ENCODE measurements at places on chromosomes 3 and 15.
A peak's percentile ranks its signal among the peaks of the same experiment; 100 is the strongest.

- DNase-seq, result no peak
These were observed 24.1 kb upstream of the ARHGEF3 start for GRCh38 chr3:56825567-56826438.

DNA sequence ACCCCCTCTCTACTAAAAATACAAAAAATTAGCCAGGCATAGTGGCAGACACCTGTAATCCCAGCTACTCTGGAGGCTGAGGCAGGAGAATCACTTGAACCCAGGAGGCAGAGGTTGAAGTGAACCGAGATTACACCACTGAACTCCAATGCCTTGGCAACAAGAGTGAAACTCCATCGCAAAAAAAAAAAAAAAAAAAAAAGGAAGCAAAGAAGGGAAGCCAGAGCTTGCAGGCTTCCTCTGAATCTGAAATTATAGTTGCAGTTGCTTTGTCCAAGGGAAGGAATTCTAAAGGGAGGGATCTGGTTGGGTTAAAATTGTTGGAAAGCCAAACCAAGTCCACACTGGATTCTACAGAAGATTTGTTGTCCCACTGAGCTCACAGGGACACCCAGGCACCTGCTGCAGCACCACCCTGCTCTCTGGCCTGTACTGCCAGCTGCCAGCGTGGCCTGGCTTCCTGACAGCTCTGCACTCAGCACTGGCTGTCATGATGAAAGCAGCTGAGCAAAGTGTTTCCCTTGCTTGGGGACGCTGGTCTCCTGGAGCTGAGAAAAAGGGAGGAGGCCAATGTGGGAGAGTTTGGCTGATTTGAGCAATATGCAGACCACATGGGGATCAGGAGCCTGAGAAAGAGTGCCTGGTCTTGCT is 88.8 kb upstream of the HES1 start:
- DNase-seq, result no peak

DNA sequence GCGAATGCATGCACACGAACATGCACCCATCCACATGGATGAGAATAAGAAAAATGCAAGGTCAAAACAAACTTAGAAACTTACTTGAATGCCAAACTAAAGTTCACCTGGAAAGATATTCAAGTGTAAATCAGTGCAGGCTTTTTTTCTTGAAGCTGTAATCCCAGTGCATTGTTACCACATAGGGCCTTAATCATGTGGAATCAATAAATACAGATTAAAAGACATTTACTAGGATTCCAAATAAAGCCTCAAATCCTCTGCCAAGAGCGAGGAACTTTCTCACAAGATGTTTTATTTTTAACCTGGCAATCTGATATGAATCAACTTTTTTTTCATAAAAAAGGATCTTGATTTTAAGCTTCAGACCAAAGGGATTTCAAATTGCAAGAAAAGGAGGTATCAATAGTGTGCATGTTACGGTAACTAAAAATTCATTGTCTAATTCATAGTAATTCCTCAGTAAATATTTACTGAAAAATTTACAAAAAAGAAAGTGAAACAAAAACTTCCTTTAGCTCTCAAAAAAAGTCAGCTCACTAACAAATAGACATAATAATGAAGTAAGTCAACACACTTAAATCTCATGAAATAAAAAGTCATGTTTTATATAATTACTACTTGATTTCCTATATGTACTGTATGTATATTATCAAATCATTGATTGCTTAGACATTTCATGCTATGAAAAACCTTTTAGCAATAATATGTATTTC is 978.6 kb downstream of the PLOD2 start:
- DNase-seq, result no peak

- no peak for DNase-seq
These were observed 65.9 kb upstream of the RPL32 start for GRCh38 chr3:12907296-12907695.

DNA sequence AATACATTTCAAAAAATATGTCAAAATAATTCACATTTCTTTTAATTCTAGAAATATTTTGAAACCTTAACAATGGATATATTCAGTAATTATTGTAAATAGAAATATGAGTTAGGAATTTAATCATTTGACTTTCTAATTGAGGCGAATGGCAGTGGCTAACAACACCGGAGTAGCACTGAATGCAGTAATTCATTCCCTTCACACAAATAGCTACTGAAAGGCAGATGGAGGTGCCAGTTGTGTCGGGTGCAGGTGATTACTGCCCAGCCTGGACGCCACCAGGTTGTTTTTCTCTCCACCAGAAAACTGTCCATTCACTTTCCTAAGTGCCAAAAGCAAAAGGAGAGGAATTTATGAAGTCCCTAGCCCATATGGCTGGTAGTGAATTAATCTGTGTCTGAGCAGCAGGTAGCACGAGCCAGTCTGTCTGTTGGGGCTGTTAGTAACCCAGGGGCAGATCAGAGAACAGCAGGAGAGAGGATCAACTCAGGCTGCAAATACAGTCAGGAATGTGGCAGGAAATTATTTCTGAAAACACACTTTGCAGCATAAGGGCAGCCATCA is 79.3 kb upstream of the GMNC start:
- DNase-seq, result no peak

GRCh38 chr3:14761121-14761672 is 57.6 kb upstream of the FGD5 start:
- no peak for DNase-seq

- peak; percentile 31 for DNase-seq
These were observed 84.1 kb upstream of the HACD2 start for GRCh38 chr3:123668906-123669305.

DNA sequence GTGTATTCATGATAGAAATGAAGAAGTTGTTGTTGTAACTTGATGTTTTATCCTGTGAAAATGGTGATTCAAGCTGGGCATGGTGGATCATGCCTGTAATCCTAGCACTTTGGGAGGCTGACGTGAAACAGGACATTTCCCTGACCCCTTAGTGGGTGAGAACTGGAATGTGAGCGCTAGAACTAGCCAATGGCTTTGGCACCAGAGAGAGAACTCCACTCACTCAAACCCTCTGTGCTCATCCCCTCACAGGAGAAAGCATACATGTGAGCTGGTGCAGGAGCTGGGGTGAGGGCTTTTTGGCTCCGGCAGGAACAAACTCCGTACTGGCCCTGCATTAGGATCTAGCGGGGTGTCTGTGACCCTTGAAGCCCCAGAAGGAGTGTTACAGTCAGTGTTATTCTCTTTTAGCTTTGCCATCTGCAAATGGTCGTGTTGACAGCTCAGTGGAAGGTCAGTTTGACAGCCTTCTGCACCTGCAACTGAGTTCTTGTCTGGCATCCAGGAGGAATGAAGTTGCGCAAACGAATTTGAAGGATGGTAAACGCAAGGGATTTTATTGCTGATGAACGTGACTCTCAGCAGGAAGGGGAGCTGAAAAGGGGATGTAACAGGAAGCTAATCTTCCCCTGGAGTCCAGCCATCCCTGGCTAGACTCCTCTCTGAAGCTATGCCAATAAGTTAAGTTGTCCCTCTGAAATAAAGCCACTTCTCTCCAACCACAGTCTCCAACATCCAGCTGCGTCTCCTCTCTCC is 1016.6 kb upstream of the CADM2 start:
- DNase-seq, result no peak

DNA sequence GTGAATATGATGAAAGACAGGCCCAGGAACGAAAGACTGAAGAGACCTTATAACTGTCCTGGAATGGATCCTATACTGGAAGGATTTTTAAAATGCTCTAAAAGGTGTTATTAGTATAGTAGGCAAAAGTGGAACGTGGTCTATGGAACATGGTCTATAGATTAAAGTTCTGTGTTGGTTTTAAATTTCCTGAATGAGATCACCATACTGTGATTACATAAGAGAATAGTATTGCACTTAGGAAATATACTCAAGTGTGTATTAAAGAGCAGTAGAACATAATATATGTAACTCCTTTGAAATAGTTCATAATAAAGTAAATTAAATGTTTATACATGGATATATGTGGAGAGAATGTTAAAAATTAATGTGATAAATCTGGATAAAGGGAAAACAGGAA is 68.2 kb downstream of the SPRED1 start:
- no peak for DNase-seq

DNA sequence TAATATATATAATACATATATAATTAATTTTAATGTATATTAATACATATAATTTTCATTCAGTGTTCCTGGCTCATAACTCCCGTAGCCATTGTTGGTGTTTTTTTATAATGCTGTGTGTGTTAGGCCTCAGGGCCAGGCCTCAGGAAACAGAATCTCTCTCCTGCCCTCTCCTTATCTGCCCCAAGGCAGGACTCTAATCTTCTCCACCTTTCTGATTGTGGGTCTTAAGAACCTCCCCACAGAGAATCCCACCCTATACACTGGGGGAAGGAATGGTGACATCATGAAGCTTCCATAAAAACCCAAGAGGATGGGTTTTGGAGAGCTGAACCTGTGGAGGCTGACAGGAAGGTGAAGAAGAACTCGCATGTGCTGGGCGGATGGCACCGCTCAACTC is 4.0 kb upstream of the FMN1 start:
- no peak for DNase-seq
